ENCODE measurements at places on chromosomes 2 and 18.

DNA sequence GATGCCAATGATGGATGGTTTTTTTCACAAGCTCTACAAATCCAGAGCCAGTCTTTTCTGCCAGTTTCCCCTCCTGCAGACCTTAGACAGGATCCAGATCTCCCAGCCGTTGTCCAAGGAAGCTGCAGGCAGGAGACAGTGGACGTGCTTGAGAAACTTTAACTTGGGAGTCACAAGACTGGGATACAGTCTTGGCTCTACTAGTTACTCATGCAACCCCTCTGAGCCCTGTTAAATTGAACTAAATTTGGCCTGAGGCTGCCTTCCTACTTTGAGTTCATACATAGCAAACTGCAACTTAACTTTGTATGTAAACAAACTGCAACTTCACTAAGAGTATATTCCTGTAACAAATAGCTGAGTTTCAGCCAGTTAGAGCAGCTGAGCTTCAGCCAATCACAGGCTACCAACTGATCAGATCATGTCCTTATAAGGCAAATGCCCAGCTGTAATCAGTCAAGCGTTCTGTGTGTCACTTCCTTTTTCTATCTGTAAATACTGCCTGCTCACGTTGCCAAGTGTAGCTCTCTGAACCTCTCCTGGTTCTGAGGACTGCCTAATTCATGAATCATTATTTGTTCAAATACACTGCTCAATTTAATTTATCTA lies 140.9 kb downstream of the CAPN13 start:
- DNase-seq = no peak

- no peak for DNase-seq
Observed at GRCh38 chr2:39508198-39508597, 71.1 kb upstream of the MAP4K3 start.

DNA sequence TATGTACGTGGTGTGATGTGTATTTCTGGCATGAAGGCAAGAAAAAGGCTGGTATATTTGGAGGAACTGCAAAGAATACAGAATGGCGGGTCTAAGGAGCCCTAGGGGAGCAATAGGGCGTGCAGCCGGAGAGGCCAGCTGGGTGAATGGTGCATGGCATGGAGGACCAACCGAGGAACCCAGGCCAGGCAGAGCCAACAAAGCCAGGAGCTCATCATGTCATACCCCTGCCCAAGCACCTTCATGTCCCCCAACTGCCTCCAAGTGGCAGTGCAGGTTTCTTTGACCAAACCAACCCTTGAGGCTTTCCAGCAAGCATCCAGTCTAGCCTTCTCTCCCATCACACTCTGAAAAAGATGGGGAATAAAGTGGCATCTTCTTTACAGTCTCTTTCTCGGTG lies 8.9 kb upstream of the KCNK3 start:
- DNase-seq = no peak

DNA sequence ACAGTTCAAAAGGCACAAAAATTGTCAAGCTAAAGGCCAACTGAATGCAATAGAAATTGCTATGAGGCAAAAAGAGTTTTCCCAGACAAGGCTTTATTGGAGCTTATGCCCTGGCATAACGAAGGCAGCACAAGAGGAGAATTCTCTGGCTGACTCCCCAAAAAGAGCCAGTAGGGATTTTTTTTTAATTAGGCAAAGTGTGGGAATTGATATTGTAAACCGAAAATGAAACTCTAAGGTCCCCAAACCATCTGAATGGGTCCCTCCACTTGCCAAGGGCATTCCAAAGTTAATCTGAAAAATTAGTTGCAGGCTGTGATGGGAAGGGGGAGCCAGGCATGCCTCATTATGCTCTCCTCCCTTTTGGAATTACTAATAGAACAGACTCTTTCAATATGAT lies 118.9 kb downstream of the SPOPL start:
- DNase-seq = no peak

GRCh38 chr2:57720728-57721627 lies 325.6 kb upstream of the VRK2 start:
- DNase-seq = peak; percentile 63

GRCh38 chr2:10372862-10373240 lies 70.1 kb downstream of the HPCAL1 start:
- no peak for DNase-seq

DNA sequence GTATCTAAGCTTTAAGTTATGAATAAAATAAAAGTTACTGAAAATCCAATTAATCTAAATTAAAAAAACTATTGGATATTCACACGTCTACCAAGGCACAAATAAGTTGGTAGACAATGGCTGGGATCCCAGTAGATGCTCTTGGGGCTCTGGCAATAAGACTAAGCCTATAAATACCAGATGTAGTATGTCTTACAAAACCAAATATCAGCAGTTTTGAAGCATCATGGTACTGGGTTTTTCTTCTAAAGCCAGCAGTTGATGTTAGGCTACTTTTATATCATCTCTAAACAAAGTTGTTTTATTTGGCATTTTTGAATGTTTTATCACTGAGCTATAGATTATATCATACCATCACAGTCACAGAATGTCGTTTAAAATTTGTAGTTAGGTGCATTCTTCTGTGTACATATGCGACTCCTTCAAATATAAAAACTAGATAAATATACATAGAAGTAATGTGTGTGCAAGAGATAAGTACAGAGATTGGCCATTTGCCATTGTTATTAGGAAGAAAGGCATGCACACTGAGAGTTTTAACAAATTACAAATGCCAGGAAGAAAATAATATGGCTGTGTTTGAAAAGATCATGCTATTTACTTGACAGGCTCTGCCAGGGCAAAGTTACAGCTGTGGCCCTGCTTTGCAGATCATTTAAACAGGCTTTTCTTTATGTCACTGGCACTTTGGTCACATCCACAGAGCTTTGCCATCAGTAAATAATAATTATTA lies 21.6 kb upstream of the TMEM17 start:
- DNase-seq = no peak

DNA sequence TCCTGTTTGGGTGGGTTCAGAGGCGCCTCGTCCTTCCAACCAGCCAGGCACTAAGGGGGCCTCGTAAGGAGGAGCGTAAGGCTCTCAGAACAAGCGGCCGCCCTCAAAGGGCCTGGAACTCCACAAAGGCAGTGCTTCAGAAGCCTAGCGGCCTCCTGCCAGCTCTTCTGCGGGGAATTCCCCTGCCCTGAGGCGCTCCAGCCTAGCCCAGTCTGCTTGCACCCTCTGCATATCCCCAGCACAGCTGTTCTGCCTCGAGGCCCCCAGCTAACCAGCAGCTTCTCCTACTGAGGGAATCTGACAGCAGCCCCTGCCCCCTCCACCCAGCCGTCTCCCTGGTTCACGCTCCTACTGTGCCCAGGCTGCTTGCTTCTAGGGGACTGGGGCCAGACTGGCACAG lies 265.9 kb downstream of the TFCP2L1 start:
- no peak for DNase-seq

DNA sequence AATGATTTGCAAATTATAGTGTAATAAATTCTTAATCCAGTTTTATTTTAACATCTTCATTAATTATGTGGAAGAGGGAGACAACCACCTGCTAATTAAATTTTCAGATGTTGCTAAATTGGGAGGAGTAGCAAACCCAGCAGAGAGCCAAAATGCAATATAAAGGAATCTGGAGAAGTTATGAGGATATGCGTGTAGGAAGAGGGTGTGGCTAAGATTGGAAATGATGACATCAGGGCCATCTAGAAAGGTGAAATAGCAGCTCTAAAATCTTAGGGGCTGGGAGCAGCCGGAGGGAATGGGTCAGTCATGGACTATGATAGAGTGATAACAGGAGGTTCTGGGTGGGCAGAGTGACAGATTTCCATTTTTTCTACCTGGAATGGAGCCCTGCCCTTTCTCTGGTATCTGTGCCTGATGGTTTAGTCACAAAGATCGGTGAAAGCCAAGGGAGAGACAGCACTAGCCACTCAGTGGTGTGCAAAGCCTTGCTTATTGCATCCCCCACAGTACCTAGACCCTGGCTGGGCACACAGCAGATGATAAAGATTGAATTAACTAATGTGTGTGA lies 379.2 kb upstream of the CELF4 start:
- DNase-seq = no peak

DNA sequence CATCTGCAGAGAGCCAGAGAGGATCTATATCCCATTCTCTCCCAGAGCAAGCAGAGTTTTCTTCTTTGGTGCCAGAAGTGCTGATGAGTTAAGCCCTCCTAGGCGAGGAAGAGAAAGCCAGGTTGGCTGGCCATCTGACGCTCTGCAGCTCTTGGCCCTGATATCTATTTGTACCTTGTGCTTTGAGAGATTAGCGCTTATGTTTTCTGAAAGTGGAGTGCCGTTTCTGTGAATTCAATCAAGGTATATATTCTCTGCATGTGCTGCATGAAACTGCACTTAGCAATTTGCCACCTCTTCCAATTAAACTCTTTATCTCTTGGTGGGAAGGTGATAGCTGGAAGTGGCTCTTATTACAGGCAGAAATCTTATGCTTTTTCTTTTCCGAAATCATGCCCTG lies 177.5 kb downstream of the LPIN1 start:
- no peak for DNase-seq

DNA sequence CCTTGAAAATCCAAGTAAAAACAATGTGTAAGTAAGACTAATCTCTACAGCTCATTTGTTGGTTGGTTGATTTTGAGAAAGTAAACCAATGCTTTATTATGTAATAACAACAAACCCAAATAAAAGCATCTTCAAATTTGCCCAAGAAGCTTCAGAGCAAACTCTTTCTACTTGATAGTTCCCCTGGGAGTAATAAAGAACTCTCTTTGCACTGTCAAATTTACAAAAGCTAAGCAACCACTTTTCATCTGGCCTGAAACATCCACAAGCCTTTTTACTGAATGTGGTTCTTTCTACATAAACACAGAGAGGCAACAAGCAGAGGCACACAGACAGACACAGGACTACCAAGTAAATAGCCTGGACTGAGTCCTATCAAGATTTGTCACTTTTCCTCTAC lies 28.8 kb upstream of the CACNB4 start:
- no peak for DNase-seq

- DNase-seq = no peak
Observed at GRCh38 chr2:174063492-174064092, 98.4 kb upstream of the SP3 start.

- no peak for DNase-seq
Observed at GRCh38 chr2:33391529-33392255, 84.8 kb upstream of the RASGRP3 start.

DNA sequence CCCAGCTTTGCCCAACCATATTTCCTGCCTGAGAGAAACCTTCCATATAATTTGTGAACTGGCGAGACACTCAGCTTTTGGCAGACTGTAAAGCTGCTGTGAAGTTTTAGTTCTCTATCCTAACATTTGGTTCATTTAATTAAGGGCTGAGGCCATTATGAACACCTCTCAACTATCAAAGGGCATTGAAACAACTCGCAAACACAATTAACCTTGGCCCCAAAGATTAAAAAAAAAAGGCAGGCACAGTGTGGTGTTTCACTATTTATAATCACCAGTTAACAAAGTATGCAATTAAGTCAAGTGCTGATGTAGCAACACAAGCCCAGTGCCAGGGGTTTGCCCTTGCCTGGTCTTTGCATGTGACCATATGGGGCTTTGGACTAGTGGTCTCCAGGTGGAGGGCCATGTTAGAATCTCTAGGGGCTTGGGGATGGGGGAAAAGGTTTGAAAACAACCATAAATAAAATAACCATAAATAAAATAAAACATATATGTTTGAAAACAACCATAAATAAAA lies 297.6 kb upstream of the SKOR2 start:
- DNase-seq = no peak

DNA sequence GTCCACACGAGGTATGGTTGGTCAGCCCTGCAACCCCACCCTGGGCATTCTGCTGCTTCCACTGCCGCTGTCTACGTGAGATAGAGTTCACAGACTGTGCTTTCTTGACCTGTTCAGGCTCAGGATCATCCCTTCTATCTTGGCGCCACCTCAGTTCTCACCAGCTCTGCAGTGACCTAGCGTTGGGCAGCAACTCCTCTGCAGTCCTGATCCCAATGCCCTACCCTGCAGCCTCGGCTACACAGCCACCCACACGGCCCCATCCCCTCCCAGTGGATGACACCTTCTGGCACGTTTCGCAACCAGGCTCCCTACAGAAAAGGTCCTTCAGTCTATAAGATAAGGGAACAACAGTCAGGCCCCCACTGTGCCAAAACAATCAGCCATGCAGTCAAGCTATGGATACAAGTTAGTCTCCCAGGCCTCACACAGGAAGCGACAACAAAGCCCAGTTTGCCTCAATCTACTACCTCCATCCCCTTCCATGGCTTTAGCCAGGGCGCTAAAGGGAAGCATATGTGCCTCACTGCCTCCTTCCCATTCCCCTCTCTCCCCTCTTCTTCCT lies 317.9 kb upstream of the PKDCC start:
- no peak for DNase-seq

GRCh38 chr2:224638301-224638823 lies 53.2 kb upstream of the CUL3 start:
- DNase-seq = no peak

DNA sequence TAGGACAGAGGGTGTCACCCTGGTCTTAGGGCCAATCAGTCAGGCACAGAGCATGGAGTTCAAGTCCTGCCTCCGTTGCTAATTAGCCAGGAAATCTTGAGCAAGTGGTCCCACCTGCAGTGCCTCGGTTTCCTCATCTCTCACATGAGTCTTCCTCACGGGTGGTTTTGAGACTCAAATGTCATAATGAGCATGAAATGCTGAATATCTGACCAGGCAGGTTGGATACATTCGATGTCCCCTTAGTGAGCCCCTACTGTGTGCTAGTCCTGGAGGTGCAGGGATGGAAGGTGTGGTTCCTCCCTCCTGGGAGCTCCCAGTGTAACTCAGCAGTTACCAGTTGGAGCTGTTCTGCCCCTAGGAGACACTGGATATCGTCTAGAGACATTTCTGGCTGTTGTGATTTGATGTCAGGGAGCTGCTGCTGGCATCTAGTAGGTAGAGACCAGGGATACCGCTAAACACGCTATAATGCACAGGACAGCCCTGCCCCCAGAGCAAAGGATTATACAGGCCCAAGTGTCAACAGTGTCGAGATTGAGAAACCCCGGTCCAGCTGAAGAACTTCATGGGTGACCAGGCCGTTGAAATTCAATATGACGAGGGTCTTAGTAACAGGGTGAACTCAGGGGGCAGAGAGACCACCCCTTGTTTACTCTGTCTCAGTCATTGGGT lies 118.5 kb upstream of the TWIST2 start:
- DNase-seq = no peak

DNA sequence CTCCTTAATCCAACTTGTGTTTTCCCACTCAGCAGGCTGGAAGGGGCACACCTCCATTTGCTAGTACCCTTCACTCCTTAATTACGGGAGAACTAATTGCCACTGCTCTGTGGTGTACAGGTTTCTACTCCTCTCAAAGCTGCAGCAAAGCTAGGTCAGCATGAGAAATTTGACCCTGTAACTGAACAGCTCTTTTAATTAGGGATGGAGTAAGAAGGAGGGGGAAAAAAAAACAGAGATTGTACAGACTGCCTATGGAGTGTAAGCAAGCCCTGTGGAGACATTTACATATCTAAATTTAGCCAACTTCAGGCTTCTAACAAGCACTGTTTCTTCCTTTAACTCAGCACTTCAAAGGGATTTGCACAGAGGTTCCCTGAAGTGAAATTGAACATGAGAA lies 629.7 kb upstream of the SETBP1 start:
- no peak for DNase-seq

GRCh38 chr18:58058720-58059119 lies 14.7 kb downstream of the NEDD4L start:
- DNase-seq = no peak

- DNase-seq = no peak
Observed at GRCh38 chr2:235938611-235939010, 229.6 kb downstream of the GBX2 start.

Data from activated CD4-positive, alpha-beta T cell treated with anti-CD3 and anti-CD28 coated beads, Interleukin-10, Interleukin-2, amounts not matched to agents 100 ng/mL and 50 ng/mL, durations not matched to agents 16 hours and 8 hours (primary cell).